ENCODE measurements at places on chromosomes 1 and 21. TPM values are rescaled to one million over a fixed set of nuclear protein-coding genes. Genes with fewer than 3 reads are reported as not detected.

The S100A7 gene
- total RNA-seq: not detected

The THEMIS2 gene
- total RNA-seq: 2.9 TPM

The TMEM81 gene
- total RNA-seq: 1.6 TPM

The ERICH3 gene
- total RNA-seq: not detected

The WDR3 gene
- total RNA-seq: 17.0 TPM

The OR2L2 gene
- total RNA-seq: under 0.01 TPM

The OR2T2 gene
- total RNA-seq: not detected

The FNDC5 gene
- total RNA-seq: 1.2 TPM

The TRIM58 gene
- 0.53 TPM for total RNA-seq

The DUSP10 gene
- total RNA-seq: 3.7 TPM

All from aortic smooth muscle cell (primary cell).